ENCODE measurements at places on chromosomes 11 and 22.

DNA sequence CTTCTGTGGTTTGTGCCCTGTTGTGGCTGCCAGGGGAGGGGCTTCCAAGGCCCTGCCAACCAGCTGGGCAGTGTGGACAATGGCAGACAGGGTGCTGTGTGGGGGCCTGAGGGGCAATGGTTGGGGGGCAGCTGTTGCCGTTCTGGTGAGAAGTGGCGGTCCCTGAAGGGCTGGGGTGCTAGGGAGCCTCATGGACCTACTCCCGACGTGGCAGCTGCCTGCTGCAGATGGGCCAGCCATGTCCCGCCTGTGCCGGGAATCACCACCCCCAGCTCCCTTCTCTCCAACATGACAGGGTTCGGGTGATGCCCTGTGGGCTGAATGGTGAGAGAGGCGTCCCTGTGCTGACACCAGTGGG is 74.2 kb downstream of the KCNQ1 start:
- DNase-seq, result no peak

GRCh38 chr11:115221461-115222069 is 282.6 kb downstream of the CADM1 start:
- no peak for DNase-seq

- no peak for DNase-seq
Measured at GRCh38 chr11:22349491-22349890, 11.3 kb downstream of the SLC17A6 start.

DNA sequence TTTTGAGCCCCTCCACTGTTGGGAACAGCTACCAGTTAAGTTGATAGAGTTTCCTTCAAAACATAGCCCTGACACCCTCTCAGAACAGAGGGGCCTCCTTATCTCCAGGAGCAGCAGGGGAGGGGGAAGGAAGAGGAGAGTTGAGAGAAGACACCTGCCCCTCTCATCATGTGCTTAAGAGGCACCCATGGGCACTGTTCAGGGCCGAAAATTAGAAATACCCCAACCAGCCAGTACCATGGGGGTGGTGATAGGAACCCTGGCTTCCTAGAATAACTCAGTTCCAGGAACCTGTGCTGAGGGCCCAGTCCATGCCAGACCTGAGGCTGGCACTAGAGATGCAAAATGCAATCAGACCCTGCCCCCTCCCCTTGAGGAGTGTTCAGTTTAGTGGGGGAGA is 9.3 kb upstream of the GDPD5 start:
- no peak for DNase-seq

GRCh38 chr22:26448334-26448733 is 19.3 kb downstream of the ASPHD2 start:
- DNase-seq, result no peak

GRCh38 chr11:133115099-133115498 is 417.2 kb downstream of the OPCML start:
- DNase-seq, result no peak

- DNase-seq, result no peak
Measured at GRCh38 chr22:39724390-39724789, 153.8 kb downstream of the CACNA1I start.

- no peak for DNase-seq
Measured at GRCh38 chr11:125442946-125443345, 53.1 kb downstream of the FEZ1 start.

GRCh38 chr11:132357811-132358572 is 987.6 kb downstream of the NTM start:
- DNase-seq, result no peak

GRCh38 chr22:32631507-32632255 is 157.1 kb downstream of the FBXO7 start:
- no peak for DNase-seq

DNA sequence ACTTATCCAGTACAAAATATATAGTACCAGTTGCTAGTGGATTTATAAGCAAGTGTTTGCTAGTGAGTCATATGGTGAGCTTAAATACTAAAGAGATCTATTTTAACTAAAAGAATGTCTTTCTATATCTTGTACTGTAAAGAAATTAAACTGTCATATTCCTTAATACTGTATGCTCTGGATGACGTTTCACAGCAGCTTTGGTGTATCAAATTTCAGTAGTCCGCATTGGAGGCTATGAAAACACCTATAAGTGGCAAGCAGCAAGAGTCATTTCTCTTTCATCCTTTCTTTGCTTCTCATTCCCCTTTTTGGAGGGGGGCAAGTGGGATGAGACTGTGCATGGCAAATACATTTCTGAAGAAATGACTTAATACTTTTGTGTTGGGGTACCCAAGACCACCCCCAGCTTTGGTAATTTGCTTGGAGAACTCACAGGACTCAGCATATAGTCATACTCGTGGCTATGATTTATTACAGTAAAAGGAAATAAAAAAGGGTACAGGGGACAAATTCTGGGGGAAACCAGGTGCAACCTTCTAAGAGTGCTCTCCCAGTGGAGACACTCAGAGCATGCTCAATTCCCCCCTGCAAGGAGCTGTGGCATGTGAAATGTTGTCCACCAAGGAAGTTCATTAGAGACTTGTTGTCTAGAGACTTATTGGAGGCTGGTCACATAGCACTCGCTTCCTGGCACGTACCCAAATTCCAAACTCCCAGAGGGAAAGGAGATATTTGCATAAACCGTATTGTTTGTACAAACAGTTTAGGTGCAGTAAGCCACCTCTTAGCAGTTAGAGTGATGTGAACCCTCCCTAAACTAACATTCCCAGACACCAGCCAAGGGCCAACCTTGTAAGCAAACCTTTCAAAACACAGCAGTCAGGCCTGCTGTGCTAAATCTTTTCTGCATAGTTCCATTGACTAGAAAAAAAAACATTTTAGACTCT is 210.8 kb downstream of the PGR start:
- no peak for DNase-seq

DNA sequence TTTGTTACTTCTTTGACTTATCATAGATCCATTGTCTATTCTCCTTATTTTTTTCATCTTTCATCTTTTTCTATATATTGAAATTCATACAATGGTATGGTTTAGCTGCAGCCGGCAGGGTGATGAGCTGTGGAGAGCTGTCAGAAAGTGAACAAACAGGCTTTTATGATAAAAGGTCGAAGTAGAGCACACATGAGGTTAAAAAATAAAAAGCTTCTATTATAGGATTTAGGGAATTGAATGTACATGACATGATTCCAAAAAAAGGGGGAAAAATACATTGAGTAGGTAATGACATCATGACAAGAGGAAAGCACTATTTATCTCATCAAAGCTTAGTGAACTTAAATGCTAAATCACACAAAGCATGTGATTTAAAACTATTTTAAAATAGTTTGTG is 884.8 kb downstream of the METTL15 start:
- no peak for DNase-seq

GRCh38 chr11:44258190-44258489 is 51.8 kb downstream of the ALX4 start:
- DNase-seq, result no peak

DNA sequence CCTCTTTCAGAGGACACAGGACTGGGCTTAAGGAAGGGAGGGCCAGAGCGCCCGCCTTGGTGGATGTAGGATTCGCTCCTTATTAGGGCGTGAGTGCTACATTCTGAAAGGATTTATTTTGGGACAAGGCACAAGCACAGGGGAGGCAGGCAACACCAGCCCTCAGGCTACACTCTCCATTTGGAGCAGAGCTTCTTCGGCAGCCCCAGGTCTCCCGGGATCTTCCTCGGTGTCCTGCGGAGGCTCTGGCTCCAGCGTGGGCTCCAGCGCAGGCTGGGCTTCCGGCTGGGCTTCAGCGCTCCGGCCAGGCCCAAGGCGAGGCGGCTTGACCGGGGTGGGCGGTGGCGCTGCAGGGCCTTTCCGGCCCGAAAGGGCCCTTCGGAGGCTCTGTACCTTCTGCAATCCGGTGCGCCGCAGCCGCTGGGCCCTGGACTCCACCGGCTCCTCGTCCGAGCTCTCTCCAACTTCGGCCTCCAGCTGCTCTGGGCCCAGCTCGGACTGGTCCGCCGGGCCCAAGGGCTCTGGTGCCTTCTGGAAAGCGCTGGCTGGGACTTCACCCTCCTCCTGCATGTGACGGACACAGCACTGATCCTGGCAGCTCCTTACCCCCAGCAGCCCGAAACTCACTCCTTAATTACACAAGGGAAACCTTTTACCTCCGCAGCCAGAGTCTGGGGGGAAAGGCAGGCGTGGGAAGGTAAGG is 1.1 kb downstream of the CAVIN3 start:
- DNase-seq, result no peak

GRCh38 chr11:16860617-16861016 is 122.2 kb downstream of the C11orf58 start:
- no peak for DNase-seq
